ENCODE measurements at places on chromosomes 16 and 17. TPM values are rescaled to one million over a fixed set of nuclear protein-coding genes. Genes with fewer than 3 reads are reported as not detected.

- no peaks in the 10 kb centered on the region for H3K27me3 ChIP-seq
- H3K27ac ChIP-seq: no peak overlapping the region
- no peaks in the 10 kb centered on the region for H3K4me1 ChIP-seq
- DNase-seq: no peak
- H3K4me3 ChIP-seq: no peak overlapping the region
Observed at GRCh38 chr16:2948807-2949704, 15.0 kb upstream of the KREMEN2 start.

GRCh38 chr16:31842864-31843263, 30.7 kb upstream of the ZNF267 start:
- H3K27ac ChIP-seq: no peak overlapping the region
- no peaks in the 10 kb centered on the region for H3K36me3 ChIP-seq
- H3K4me3 ChIP-seq: no peak overlapping the region
- DNase-seq: no peak
- H3K4me1 ChIP-seq: no peaks in the 10 kb centered on the region

DNA sequence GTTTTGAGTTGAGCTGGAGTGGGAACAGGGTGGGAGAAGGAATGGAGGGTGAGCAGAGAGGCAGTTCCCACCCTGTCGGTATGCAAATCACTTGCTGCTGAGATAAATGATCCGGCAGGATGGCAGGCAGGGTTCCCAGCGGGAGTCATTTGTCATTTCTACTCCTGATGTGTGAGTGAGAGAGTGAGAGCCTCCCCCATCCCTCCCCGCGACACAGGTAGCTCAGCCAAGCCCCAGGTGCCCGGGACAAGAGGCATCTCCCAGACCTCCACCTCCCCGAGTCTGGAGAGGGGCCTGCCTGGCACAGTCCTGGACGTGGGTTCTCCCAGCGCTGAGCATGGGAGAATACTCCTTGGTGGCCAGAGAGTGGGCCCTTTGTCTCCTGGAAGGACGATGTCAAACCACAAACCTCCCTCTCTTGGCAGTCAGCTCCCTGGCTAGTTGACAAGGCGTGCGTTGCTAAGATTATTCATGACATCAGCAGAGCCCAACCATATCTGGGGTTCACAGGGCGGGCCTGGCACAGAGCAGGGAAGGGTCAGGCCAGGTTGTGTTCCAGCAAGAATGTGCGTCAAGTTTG, 33.7 kb upstream of the TNRC6C start:
- H3K4me1 ChIP-seq: no peaks in the 10 kb centered on the region
- H3K27me3 ChIP-seq: peaks cover 89% of the 10 kb centered on the region
- DNase-seq: no peak
- no peaks in the 10 kb centered on the region for H3K36me3 ChIP-seq

- H3K27ac ChIP-seq: no peak overlapping the region
- peaks cover 41% of the 10 kb centered on the region for H3K4me1 ChIP-seq
- DNase-seq: no peak
- H3K36me3 ChIP-seq: no peaks in the 10 kb centered on the region
- H3K27me3 ChIP-seq: no peaks in the 10 kb centered on the region
- H3K4me3 ChIP-seq: no peak overlapping the region
Observed at GRCh38 chr16:12461971-12462370, 341.7 kb downstream of the CPPED1 start.

DNA sequence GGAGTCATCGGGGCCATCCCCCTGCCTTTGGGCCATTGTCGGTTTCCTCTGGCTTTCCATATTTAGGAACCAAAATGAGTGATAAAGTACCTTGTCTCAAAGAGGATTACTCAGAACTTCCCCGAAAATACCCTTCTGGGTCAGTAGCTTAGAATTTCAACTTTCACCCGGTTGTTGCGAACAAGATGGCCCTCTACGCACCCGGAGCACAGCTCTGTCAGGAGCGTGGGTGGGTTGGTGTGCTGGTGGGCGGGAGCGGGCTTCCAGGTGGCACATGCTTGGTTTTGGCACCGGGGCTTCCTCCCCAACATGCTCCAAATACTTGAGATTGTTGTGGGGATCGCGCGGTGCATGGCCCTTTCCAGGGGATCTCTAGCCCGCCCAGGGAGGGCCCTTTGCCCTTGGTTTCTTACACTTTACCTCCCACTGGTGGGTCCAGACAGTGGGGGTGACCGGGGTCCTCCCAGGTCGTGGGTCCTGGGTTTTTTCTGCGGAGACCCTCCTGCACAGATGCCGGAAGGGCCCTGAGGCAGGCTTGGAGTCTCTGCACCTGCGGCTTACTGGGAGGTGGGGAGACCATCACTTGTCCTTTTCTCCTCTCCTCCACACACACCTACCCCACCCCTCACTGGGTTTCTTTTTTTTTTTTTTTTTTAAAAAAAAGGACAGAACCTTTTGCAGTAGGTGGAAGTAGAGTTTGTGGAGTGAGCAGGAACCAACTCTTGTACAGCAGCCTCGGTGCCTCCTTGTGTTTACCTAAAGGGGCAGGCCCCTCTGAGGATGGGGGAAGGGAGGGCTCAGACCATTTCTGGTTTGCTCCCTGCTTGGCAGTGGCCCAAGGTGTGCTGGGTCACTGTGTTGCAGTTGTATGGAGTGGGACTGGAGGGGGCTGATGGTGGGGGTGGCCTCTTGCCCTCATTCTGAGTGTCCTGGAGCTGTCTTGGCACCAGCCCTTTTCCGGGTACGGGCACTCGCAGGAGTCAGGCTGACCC, 142.1 kb downstream of the SEC14L1 start:
- H3K4me3 ChIP-seq: no peak overlapping the region
- H3K4me1 ChIP-seq: peaks cover 43% of the 10 kb centered on the region
- H3K36me3 ChIP-seq: no peaks in the 10 kb centered on the region
- H3K27ac ChIP-seq: no peak overlapping the region
- H3K27me3 ChIP-seq: peaks cover 10% of the 10 kb centered on the region

GRCh38 chr17:28113269-28113668, 70.8 kb downstream of the NLK start:
- no peaks in the 10 kb centered on the region for H3K27me3 ChIP-seq
- no peaks in the 10 kb centered on the region for H3K36me3 ChIP-seq
- DNase-seq: no peak

DNA sequence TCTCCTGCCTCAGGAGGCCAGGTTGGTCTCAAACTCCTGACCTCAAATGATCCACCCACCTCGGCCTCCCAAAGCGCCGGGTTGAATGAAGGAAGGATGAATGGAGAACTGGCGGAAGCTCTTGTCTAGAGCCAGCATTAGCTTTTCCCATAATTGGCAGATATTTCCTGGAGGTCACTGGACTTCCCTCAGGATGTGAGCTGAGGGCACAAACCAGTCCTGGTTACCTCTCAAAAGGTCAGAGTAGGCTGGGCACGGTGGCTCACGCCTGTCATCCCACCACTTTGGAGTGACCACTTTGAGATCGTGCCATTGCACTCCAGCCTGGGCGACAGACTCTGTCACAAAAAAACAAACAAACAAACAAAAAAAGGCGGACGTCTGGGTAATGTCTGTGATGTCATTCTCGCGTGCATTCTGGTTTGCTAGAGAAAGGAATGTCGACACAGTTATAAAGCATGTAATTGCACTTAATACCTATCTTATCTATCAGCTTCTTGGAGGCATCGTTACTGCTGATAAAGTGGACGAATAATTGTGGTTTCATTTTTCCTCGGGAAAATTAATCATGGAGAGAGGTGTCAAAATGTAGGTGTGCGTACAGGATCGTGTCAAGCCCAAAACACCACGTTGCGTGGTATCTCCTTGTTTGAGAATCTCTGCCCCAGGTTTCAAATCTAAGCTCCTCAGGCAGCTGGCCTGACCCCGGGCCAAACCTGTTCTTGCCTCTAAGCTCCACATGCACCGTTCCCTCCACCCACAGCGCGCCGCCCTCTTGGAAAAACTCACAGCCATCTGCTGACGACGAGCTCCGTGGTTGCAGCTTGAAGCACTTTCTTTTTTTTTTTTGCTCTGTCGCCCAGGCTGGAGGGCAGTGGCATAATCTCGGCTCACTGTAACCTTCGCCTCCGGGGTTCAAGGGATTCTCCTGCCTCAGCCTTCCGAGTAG, 6.4 kb upstream of the CRK start:
- H3K4me1 ChIP-seq: peaks cover 56% of the 10 kb centered on the region
- H3K27ac ChIP-seq: peak overlapping the region; percentile 52
- H3K4me3 ChIP-seq: no peak overlapping the region
- peak; percentile 33 for DNase-seq
- peaks cover 2% of the 10 kb centered on the region for H3K27me3 ChIP-seq

- H3K4me1 ChIP-seq: no peaks in the 10 kb centered on the region
- H3K27me3 ChIP-seq: peaks cover 5% of the 10 kb centered on the region
- H3K36me3 ChIP-seq: no peaks in the 10 kb centered on the region
- no peak overlapping the region for H3K27ac ChIP-seq
- no peak overlapping the region for H3K4me3 ChIP-seq
Observed at GRCh38 chr17:43577664-43578403, 31.7 kb upstream of the ETV4 start.

The TNP2 gene
- polyA plus RNA-seq: not detected

The EFTUD2 gene
- polyA plus RNA-seq: 104 TPM

The SEPTIN12 gene
- polyA plus RNA-seq: not detected

The CCL2 gene
- polyA plus RNA-seq: 17.7 TPM

The CCL22 gene
- not detected for polyA plus RNA-seq
